ENCODE measurements at places on chromosomes 7 and 10.

DNA sequence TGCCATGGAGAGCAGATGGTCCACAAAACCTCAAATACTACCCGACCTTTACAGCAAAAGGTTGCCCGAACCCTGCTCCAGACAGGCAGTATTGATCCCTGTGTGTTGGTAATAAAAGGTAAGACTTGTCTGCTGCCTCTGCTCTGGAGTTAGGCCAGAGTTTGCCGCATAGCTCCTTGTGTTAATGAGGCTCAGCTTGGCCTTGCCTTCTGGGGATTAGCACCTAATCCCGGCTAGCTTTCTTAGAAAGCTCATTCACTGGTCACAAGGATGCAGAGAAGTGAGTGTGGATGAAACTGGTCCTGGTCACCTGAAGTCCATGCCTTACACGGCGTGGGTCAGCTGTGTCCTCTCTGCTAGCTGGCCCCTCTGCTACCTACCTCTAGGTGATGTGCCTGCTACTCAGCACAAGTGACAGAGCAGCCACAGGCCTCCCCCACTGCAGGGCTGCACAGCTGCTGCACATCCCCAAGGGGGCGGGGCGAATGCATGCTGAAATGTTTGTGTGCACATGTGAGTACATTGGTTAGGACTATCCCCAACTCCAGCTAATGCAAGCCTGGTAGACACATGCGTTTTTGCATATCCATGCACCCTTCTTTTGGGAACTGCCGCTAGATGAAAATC is 31.7 kb upstream of the SYPL1 start:
- DNase-seq = no peak

DNA sequence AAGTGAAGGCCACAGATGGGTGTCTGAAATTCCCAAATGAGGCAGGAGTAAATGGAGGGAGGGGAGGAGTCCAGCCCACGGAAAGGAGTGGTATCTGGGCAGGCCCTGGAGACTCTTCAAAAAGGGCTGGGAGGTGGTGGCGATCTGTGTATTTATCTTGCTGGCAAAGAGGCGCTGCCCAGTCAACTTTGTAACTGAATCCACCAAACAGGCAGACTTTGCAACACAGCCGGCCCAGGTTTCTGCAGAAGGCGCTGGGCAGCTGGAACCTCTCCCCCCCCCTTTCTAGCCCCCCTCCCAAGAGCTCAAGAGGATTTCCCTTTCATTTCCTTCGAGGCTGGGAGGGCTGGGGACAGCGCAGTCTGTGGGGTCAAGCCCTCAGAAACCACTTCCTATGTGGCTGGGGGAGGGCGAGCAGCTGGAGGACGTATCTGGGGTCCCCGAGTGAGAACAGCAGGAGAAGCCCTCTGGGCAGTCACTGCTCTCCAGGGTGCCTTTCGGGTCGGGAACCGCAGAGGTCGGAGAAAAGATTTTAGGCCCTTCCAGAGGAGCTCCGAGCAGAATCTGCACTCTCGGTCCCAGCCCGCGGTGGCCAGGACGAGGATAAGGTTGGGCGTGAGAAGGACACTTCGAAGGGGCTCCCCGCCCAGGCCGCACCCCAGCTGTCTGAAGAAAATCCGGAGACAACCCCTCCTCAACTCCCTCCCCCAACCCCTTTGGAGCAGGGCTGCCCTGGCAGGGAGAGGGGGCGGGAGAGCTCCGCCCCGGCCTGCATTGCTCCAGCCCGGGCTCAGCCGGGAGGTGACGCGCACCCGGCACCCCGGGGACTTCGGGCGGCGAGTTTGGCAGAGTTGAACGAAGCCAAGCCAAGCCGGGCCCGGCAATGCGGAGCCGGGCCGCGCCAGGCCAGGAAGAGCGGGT is 965 bp downstream of the ZCCHC24 start:
- DNase-seq = peak; percentile 23

DNA sequence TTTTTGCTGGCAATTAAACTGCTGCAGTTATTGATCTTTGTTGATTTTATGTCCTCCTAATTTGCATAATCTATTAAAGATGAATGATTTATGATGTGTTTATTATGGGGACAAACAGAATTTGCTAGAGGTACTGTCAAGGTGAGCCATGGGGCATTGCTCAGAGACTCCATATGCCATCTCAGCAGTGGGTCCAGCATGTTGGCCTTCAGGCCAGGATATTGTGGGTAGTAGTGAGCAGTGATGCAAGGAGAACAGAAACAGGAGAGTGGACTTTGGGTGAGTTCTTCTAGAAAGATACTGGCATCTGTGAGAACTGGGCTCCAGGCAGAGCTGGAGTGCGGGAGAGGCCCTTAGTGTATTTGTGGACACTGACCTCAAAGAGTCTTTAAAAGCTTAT is 65.9 kb downstream of the PAX2 start:
- DNase-seq = no peak

DNA sequence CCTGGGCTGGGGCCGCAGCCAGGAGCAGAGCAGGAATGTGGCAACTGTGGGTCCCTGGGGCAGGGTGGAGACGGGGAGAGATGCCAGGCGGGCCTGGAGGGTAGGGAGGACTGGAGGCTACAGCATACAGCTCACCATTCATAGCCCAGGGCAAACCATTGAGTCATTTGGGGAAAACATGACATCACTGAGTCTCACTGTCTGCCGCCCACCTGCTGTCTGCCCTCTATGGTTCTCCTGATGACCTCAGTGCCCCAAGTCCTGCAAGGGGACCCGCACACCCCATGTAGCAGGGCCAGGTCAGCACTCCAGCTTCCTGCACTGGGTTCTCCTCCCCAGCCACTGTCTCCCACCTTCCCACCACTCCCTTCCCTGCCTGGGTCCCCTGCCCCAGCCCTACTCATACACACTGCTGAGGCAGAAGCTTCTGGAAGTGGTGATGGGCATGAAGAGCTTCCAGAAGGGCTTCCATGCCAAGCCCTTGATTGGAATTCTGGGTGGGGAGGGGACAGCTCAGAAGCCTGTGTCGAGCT is 10.4 kb downstream of the CHST3 start:
- DNase-seq = peak; percentile 35

DNA sequence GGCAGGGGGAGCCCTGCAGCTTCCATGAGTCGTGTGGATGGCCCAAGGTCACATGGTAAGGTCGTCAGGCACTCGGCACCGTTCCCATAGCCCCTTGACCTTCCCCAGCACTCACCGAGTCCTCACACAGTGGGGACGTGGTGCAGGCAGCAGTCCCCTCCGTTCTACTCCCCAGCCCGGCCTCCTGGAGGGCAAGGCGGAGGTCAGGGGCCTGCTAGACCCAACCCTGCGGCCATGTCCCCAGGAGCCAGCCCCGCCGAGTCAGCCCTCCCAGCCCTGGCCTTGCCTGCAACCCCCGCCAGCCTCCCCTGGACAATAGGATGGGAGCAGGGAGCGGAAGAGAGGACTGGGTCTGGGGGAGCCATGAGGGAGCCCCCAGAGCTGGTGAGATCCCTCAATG is 65.2 kb downstream of the ELFN1 start:
- no peak for DNase-seq

DNA sequence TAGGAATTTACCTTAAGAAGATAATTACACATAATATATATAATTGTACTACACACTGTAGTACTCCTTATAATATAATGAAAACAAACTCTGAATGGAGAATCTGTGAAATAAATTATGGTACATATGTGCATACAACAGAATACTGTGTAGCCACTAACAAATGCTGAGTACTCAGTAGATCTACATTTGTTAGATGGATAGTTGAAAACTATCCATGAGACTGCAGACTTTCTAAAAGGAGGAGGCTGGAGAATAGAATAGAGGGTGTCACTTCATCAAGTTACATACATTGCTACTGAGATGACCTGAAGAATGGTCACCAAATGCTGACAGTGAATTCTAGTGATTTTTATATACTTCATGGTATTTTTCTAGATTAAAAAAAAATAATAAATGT is 68.7 kb upstream of the OGDHL start:
- DNase-seq = no peak

GRCh38 chr10:6167456-6167855 is 35.3 kb upstream of the PFKFB3 start:
- no peak for DNase-seq

- DNase-seq = peak; percentile 54
These were observed 24.6 kb downstream of the PRSS2 start for GRCh38 chr7:142795339-142795863.

DNA sequence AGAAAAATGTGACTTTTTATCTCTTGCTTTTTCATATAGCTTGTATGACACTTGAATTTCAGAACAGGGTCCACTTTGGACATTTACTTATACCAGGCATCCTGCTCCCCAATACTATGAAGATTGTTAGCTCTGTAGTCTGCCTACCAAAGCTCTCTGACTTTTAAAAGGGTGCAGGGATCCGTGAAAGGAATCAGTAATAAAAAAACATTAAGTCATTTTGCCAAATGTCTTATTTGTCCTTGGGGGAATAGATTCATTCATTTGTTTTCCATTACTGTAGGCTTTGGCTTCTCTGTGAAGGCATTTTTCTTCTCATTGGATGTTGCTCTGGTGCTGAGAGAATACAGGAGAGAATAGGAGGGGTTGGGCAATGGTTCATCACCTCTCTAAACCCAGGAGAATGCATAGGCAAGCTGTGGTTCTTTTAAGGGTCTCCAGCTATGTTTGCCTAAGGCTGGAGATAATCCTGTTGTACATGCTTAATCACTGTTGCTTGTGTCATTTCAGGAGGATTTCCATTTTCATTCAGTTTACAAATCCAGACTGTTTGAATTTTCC is 103.5 kb downstream of the SRI start:
- no peak for DNase-seq

- DNase-seq = no peak
These were observed 41.8 kb downstream of the DNMBP start for GRCh38 chr10:99967961-99968360.

DNA sequence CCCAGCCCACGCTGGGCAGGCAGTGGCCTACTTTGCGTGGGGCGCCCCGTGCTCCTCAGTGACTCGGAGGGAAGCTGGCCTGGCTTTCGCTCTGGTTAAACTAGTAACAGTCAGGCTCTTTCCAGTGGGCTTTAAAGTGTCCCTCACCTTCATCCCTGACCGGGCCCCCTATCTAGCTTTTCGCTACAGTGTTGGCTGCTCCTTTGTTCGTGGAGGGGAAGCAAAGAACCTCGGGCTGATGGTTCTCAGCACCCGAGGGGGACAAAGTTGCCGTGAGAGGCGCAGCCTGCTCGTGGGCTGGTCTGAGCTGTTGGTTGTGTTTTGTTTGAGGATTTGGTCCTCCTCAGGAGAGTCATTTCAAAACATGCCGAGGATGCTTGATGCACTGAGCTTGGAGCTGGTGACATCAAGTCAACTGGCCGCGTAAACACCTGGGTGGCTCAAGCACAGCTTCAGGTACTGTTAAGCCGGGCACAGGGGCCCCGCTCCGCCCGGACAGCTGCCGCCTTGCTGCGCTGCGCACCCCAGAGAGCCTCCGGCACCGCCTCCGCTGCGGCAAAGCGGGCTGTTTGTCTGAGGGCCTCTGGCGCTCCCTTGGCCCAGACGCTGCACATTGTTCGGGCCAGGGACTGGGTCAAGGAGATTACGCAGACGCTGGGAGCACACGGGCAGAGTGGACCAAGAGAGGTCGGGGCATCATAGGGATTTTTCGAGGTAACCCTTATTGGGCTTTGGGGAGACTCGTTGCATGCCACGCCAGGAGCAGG is 1.6 kb downstream of the DLX6 start:
- no peak for DNase-seq

DNA sequence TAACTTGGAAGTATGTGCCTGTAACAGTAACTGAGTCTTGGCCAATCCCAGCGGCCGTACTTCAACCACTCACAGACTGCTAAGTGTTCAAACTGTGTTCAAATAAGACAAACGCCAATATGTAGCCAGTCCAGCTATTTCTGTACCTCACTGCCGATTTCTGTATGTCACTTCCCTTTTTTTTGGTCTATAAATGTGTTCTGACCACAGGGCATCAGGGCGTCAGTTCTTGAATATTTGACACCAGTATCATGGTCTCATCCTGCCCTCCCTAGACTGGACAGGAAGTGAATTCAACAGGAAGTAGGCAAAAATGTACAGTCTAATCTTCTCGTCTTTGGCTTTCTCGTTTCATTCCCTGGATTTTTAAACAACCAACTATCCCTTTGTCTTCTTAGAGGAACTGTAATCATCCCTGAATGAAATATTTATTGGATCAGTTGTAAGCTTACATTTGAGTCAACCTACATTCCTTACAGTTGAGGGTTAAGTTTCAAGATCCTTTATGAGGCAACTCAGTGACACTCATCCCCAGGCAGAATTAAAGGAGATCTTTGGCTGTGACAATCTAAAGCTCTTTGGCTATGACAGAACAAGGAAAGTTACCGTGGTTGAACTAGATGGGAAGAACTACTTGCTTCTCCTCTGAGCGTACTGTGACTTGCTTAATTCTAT is 232.7 kb downstream of the NSUN6 start:
- DNase-seq = no peak

DNA sequence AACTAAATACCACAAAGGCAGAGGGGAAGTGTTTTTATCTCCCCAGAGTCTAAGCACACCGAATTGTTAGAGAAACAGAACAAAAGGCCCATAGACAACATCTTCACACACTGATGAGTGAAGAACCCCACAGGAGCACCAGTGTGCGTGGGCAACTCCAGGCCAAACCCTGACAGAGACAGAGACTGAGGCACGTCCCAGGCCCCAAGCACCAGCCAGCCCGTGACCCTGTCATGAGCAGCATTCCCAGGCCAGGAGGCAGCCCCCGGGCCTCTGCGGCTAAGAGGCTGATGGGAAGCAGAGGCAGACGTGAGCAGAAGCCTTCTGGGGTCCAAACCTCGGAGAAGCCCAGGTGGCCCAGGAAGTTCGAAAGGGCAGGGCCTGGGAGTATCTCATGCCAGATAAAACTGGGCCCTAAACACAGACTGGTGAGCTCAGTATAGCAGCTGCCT is 184.4 kb downstream of the TCERG1L start:
- DNase-seq = no peak

- no peak for DNase-seq
These were observed 367.8 kb upstream of the IGFBP3 start for GRCh38 chr7:46288861-46289260.
